ENCODE measurements at places on chromosomes 2 and 18.

GRCh38 chr2:193315428-193316091 lies 1120.8 kb upstream of the TMEFF2 start:
- no peak for DNase-seq

DNA sequence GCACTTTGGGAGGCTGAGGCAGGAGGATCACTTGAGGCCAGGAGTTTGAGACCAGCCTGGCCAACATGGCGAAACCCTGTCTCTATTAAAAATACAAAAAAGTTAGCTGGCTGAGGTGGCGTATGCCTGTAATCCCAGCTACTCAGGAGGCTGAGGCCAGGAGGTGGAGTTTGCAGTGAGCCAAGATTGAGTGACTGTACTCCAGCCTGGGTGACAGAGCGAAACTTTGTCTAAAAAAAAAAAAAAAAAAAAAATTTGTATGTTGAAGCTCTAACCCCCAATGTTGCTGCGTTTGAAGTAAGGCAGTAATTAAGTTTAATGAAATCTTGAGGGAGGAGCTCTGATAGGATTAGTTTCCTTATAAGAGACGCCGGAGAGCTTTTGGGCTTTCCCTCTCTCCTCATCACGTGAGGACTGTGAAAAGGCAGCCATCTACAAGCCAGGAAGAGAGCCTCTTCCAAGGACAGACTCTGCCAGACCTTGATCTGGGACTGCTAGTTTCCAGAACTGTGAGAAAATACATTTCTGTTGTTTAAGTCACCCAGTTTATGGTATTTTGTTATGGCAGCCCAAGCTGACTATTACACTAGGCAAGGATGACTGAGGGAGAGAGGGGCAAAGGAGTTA lies 11.5 kb upstream of the PNPT1 start:
- no peak for DNase-seq

GRCh38 chr18:8811115-8811514 lies 105.8 kb downstream of the MTCL1 start:
- no peak for DNase-seq

DNA sequence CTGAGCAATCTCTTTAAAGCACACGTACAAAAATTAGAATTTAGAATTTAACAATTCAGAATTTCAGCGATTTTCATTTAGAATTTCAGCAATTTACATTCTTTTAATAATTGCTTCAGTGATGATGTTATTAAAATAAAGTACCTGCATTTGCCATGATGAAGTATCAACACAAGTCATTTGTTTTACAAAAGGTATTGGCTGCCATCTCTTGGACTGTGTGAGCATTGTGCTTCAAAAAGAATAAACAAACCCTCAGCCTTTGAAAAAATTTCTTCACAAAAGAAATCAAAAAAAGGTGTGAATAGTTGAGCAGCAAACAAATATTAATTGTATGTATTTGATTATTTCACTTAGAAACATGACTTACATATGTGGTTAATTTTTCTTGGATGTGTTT lies 27.1 kb upstream of the ZC3H15 start:
- no peak for DNase-seq
